ENCODE measurements at places on chromosomes 7 and 10.
A peak's percentile ranks its signal among the peaks of the same experiment; 100 is the strongest.

DNA sequence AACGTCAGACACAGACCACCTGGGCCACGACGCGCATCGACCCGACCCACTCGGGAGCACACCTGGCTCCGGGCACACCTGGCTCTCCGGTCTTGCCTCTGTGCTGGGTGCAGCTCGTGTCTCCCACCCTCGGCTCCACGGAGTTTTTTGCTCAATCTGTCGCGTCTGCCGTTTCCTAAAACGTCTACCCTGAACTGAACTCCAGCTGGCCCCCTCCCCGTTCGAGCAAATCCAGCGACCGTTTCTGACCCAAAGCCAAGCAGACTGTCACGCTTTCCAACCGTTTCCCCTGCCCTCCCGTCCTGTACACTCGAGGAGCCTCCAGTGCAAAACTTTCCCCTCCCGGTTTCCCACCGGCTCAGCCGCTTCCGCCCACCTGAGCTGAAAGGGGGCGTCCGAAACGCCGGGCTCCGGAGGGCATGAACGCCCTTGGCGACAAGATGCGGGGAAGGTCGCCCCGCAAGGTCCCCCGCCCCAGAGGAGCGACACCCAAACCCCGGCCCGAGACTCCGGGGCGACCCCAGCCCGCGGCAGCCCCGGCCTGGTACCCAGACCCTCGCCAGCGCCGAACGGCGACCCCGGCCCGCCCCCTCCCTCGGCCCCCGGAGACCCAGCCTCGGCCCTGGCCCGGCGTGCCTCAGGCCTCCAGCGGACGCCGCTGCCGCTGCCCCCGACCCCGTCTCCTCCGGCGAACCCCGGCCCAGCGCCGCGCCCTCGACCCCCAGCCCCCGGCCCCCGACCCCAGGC lies 557 bp downstream of the CYTH3 start:
- no peak for DNase-seq

DNA sequence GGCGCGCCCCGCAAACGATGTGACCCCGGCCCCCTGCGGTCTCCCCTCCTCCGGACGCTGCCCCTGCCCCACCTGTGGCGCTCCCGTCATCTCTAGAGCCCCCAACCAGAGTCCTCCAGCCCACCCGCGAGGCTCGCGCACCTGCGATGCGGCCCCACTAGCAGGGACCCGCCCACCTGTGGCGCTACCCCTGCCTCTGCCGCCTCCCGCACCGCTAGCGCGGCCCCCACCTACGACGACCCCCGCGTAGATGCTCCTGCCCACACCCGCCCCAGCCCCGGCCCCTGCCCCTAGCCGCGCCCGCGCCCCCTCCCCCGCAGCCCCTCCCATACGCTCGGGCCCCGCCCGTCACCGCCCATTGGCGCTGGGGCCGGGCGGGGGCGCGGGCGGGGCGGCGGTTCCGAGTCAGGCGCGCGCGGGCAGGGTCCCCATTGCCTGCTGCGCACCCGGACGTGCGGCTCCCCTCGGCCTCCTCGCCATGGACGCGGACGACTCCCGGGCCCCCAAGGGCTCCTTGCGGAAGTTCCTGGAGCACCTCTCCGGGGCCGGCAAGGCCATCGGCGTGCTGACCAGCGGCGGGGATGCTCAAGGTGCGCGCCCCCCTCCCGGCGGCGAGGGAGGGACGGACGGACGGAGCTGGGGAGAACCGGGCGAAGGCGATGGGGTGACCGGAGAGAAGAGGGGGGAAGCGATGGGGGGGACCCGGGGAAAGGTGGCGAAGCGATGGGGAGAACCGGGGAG lies at the start of gene PFKP:
Gene PFKP (plus strand): TSS at position 431 of the 741 bp plus-strand sequence. CDS start 48 bp downstream, at position 479.
- peak; percentile 56 for DNase-seq

DNA sequence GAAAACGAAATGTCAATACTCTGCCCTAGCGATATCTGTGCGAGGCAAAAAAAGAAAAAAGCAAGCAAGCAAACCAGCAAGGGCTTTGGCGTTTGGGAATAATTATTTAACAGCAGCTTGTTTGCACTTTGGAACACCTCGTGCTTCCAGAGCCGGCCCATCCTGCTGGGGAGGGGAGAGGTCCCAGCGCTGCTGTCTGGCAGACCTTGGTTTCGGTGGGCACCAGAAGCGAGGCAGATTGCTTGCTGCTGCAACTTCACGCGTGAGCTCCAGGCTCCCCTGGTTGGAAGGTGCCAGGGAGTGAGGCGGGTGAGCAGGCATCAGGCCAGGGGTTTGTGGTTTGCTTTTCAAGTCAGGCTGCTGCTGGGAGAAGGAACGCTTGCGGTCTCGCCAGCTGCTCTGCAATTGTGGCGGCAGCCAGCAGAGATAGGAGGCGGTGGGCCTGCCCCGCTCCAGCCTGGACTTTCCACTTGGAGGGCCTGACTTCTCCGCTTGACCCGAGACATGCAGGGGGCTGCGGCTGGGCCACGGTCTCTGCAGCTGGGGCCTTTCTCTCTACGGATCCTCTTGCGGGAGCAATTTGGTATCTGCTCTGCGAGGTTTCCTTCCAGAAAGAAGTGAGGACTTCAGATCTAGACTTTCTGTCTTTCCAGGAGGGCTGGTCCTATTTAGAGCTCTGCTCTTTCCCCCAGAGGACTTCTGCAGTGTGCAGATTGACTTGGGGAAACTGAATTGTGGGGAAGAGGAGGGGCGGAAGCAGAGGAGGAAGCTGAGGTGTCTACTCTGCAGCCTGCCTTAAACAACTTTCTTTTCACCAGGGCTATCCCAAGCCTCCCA lies 131.4 kb downstream of the PRPF18 start:
- peak; percentile 8 for DNase-seq

DNA sequence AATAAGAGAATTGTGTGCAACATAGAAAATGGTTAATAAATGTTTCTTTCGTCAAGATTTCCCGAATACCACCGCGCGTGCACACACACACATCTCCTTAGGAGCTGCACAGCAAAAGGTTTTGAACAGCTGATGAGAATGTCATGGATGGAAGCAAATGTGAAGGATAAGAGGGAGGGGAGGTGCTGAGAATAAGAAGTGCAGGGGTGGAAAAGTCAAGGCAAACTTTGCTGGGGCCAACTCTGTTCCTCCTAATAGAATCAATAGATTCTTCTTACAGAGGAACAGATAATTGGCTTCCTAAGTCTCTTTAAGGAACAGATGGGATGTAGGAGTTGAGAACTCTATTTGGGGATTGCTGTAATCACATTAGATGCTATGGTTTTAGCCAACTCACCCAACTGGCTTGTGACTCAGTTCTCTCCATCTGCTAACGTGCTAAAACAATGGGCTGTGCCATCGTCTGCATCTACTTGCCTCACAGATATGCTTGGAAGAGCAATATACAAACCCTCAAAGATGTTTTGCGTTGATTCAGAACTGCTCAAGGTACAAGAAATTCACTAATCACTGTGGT lies 408.2 kb upstream of the CELF2 start:
- DNase-seq, result no peak

DNA sequence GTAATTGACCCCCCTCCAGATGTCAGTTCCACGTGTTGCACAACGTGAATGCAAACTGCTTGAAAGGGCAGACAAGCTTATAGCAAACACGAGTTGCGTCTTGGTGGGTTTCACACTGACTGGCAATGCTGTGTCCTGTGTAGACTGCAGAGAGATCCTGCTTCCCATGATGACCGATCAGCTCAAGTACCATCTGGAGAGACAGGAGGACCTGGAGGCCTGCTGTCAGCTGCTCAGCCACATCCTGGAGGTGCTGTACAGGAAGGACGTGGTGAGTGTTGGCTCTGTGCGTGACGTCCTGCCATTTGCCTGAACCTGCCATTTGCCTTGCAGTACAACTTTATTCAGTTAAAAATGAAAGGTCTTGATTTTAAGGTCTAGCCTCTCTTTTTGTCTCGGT lies 71.1 kb downstream of the INSYN2A start:
- DNase-seq, result no peak

GRCh38 chr7:603152-603951 lies 83.7 kb upstream of the PDGFA start:
- no peak for DNase-seq

Measured in activated T-helper 1 cell treated with anti-CD3 and anti-CD28 coated beads, Interleukin-2, amount 50 U/mL, for 16 hours (primary cell).